ENCODE measurements at places on chromosomes 1 and 21.
A peak's percentile ranks its signal among the peaks of the same experiment; 100 is the strongest.

DNA sequence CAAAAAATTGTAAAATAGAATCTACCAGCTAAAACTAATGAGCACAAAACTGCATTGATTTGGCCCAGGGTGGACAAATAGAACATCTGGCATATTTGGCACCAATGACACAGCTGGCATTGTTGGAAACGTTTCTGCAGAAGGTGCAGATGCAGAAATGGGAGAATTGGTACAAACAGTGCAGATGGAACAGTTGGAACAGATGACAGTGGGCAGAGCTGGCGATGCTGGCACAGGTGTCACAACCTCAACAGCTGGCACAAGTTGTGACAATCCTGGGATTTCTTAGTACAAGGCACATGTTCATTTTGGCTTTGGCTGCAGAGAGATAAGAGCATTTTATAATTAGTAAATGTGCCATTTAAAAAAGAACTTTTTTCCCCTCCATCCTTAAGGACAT lies 91.1 kb upstream of the ZBTB18 start:
- DNase-seq: no peak

DNA sequence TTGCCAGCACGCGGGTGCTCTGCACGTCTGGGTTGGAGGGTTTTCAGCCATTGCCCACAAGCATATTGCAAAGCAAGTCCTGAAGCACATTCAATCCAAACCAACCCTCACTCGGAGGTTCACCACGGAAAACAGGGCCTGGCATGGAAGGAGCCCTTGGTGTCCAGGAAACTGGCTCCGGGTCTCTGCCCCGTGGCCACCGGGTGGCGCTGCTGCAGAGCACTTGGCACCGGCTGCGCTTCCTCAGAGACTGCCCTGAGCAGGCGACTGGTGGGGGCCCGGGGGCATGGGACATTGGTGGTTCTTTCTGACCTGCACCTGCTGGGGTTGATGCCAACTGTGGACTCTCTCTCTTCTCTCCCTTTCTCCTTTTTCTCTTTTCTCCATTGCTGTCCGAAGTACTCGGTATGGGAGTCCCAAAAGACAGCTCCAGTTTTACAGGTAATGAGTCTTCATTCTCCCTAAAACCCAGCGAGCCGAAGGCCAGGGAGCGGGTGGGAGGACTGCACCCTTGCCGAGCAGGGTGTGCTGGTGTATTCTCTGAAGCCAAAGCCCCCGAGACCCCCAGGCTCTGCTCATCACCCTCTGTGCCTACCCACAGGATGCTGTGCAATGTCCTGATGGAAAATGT lies 4.1 kb upstream of the KCNAB2 start:
- DNase-seq: no peak

GRCh38 chr1:1960480-1961196 lies 41.6 kb upstream of the TMEM52 start:
- no peak for DNase-seq

GRCh38 chr1:153277852-153278251 lies 18.4 kb downstream of the LORICRIN start:
- DNase-seq: no peak

- peak; percentile 26 for DNase-seq
Measured at GRCh38 chr1:11037740-11038182, 9.3 kb downstream of the MASP2 start.

DNA sequence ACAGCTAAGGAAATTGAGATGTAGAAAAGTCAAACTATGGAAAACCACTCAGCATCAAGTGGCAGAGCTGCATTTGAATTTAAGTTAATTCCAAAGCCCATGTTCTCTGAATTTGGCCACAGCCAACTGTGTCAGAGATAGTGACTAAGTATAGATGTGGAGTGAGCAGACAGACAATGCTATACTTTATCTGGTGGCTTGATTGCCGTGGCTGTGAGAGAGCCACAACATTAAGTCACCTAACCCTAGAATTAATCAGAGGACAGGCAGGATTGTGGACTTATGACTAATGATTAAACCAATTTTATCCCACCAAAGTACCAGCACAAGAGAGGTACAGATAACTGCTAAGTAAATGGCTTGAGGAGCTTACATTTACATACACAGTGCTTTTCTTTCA lies 209.8 kb downstream of the TPR start:
- no peak for DNase-seq

GRCh38 chr1:46065405-46065804 lies 67.0 kb downstream of the PIK3R3 start:
- DNase-seq: no peak

GRCh38 chr1:183476081-183476480 lies 3.8 kb downstream of the SMG7 start:
- no peak for DNase-seq

DNA sequence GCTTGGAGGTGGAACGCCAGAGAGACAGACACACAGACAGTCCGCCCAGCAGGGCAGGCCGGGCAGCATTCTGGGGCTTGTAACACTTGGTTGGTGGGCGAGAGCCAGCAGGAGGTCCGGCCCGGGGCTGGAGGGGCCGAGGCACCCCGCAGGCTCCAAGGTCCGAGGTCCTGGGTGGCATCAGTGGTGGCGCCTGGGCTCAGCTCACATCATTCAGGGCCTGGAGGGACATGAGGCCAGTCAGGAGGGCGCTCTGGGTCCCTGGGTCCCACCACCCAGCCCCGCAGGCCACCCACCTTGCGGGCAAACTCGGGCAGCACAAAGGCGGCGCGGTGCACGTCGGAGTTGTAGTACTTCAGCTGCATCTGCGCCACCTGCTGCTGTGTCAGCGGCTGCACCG lies 5.2 kb downstream of the SRM start:
- no peak for DNase-seq

- DNase-seq: no peak
Measured at GRCh38 chr1:10647414-10648170, 148.9 kb downstream of the CASZ1 start.
